ENCODE measurements at places on chromosomes 16 and 17. TPM values are rescaled to one million over a fixed set of nuclear protein-coding genes. Genes with fewer than 3 reads are reported as not detected.
A peak's percentile ranks its signal among the peaks of the same experiment; 100 is the strongest.

DNA sequence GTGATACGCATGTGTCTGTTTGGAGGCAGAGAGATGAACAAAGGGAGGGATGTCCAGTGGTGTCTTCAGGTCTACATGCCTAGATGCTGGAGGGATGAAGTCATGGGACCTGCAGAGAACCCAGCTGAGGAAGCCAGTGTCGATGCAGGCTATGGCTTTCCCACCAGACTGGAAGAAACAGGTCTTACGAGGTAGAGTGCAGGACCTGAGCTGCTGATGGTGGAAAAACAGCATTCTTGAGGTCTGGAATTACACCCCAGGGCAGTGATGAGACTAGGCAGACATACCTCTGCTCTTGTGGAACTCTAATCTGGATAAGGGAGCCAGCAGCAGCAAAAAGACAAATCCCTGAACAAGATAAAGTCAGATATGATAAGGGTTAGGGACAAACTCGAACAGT is 37.4 kb downstream of the ARSG start:
- no peak for DNase-seq

- no peak for DNase-seq
Observed at GRCh38 chr16:66895999-66896398, 15.7 kb downstream of the PDP2 start.

GRCh38 chr17:19016297-19016696 is 11.7 kb upstream of the FAM83G start:
- no peak for DNase-seq

CCL4L2 gene
- not detected for total RNA-seq

- DNase-seq = no peak
Observed at GRCh38 chr16:81715358-81716196, 63.5 kb upstream of the PLCG2 start.

NACA2 gene
- total RNA-seq = not detected

AOC2 gene
- 4.3 TPM for total RNA-seq

CD300C gene
- not detected for total RNA-seq

COL1A1 gene
- 26.7 TPM for total RNA-seq

EPOP gene
- total RNA-seq = 10.0 TPM

GRCh38 chr17:82349287-82349701 is 9.8 kb upstream of the TEX19 start:
- no peak for DNase-seq

GRCh38 chr17:56665864-56666263 is 72.4 kb downstream of the NOG start:
- no peak for DNase-seq

CYGB gene
- 1.0 TPM for total RNA-seq

- DNase-seq = no peak
Observed at GRCh38 chr16:80982646-80983045, 24.0 kb downstream of the CMC2 start.

DNA sequence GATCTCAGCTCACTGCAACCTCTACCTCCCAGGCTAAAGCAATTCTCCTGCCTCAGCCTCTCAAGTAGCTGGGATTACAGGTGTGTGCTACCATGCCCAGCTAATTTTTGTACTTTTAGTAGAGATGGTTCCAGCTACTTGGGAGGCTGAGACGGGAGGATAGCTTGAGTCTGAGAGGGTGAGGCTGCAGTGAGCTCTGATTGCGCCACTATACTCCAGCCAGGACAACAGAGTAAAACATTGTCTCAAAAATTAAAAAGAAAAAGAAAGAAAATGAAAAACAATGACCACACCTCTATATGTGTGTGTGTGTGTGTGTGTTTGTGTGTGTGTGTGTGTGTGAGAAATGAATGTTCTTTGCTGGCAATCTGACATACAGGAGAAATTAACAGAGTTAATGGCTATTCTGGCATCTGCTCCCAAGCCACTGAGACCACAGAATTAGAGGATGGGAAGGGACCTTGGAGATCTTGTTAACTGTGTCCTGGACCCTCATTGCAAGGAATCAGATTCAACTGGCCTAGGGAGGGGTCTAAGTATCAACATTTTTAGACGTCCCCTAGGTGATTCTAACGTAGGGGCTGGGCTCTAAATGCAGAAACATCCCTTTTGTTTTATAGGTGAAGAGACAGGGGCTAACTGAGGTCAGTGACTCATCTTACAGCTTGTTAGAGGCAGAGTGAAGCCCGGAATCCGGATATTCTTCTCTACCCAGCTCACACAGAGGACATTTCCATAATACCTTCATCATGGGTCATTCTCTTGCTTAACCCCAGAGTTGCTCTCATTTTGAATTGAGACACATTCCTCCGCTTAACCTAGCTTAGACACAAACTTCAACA is 16.4 kb upstream of the MARCHF10 start:
- DNase-seq = no peak

DNA sequence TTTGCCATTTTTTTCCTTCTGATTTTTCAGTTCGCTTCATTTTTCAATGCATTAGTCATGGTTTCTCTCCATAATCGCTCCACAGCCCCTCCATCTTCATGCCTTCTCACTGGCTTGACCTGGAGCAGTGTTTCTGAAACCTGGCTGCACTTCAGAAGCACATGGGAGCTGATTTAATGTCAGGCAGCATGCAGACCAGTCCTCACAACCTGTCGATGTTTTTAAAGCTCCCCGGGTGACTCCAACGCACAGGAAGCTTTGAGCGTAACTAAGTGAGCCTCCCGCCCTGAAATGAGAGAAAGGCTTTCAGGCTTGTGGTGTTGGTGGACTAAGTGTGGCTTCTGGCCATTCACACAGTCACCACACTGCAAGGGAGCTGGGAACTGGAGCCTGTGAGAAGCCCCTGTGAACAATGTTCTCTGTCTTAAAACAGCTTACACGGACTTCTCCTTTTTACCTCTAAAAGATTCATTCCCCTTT is 16.8 kb upstream of the DRG2 start:
- DNase-seq = no peak

SLC5A11 gene
- total RNA-seq = not detected

GRCh38 chr16:59046335-59046734 is 312.2 kb upstream of the GOT2 start:
- DNase-seq = no peak

- DNase-seq = peak; percentile 26
Observed at GRCh38 chr16:31202414-31203375, at the start of gene PYCARD. Gene PYCARD (minus strand): TSS chr16:31202760. CDS start chr16:31202690, 70 bp downstream.

DNA sequence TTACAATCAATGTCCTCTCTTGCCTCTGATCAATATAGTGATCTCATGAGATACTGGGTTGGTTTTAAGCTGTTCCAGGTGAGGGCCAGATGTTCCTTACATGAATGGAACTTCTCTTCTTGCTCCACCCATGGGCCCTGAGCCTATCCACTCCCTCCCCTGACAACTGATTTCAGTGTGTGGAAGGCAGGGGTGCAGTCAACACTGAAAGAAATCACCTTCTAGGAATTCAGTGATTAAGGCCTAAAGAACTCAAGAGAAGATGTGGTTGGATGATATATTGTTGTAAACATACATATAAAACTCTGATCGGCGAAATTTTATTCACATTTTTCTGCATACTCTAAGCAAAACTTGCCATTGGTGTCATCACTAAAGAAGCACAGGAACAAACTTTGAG is 6.7 kb upstream of the GOSR2 start:
- no peak for DNase-seq

SHISA9 gene
- total RNA-seq = 3.7 TPM

GRCh38 chr17:49013311-49014213 is 16.4 kb downstream of the IGF2BP1 start:
- peak; percentile 76 for DNase-seq

GRCh38 chr17:40061609-40062038 is 1.1 kb upstream of the THRA start:
- no peak for DNase-seq

DNA sequence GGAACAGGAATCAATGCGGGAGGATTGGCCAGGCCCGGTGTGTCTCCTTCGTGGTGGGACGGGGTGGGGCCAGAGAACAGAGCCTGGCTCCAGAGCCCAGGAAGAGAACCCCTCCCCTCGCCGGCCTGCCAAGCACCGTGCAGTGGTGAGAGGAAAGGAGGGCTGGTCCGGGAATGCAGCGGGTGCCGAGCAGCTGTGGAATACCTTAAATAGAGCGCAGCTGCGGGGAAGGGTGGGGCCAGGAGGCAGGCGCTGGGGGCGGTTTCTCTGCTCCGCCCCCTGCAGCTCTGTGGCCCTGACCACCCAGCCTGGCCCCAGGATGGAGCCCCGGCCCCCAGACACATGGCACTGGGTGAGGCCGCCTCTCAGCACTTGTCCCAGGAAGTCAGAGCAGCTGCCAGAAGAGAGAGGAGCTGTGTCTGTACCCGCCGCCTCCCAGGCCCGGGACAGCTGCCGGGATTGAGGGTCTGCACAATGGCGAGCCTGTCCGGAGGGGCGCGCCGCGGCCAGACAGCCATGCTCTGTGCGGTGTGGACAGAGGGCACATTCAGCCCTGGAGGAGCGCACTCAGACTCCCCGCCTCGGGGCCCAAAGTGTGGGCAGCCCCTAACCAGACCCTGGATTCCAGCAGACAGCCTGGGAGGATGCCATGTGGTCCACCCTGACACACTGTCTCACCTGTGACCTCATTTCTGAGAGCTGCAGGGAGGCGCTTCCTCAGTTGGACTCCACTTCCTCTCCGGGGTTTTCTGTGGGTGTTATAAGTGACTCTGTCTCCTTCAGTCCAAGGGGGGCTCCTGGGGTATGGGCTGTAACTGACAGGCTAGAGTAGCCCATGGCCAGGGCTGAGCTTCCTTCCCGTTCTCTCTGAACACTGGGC is 268.8 kb downstream of the SEC14L1 start:
- DNase-seq = no peak

DNA sequence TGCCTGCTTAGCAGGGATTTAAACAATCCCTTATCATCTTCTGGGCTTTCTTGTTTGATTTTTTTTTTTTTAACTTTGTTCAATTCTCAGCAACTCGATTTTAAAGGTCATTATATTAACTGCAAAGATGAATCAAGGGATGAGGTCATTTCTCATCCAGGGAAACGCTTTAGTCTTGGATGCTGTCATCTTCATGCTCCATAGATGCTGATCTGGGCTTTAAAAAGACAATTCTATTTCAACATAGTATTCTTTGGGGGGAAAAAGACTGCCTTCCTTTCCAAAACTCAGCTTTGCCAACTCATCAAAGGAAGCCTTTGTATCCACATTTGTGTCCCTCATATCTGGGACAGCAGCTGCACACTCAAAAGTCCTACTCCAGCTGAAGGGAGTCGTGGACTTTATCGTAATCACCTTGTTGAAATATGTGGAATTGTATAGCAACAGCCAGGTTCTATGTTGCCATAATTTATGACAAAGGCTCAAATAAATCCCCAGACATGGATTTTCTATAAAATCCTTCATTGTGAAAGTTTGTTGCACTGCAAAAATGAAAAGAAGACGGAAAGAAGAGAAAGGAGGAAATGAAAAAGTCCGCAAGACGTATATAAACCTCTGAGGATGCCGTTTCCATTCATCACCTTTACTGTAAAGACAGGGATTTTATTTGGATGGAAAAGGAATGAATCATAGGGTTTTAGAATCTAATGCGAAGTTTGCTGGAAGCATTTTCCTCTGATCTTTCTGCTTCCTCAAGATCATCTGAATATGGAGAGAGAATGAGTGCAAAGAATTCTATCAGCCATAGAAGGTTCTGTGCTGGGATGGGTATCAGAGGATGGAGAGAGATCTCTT is 48.6 kb upstream of the XYLT1 start:
- no peak for DNase-seq

DNA sequence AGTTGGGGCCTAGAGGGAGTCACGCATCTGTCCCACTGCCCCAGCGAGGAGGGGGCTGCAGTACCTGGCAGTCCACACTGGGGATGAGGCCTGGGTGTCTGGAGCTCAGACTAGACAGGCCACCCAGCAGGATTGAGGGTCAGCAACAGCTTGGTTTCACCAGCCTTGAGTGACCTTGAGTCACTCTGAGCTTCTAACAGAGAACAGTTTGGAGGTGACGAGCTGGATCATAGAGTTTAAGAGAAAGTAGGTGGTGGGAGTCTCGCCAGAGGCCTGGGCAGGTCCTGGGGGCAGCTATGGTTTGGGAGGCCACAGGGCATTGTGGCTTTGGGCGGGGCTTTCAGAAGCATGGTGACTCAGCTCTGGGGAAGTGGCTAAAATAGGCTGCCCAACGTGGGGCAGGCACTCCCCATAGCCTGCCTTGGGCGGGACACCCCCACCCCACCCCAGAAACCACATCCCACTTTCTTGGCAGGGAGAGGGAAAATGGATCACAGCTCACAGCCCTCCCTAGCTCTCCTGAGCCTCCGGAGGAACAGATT is 20.5 kb downstream of the CDC42EP4 start:
- no peak for DNase-seq

ADAM11 gene
- 1.4 TPM for total RNA-seq

GRB7 gene
- total RNA-seq = 28.8 TPM

GRCh38 chr16:78118469-78119025 is 19.1 kb downstream of the WWOX start:
- DNase-seq = no peak

- DNase-seq = peak; percentile 9
Observed at GRCh38 chr16:85428168-85428898, 184.8 kb upstream of the GSE1 start.

DNA sequence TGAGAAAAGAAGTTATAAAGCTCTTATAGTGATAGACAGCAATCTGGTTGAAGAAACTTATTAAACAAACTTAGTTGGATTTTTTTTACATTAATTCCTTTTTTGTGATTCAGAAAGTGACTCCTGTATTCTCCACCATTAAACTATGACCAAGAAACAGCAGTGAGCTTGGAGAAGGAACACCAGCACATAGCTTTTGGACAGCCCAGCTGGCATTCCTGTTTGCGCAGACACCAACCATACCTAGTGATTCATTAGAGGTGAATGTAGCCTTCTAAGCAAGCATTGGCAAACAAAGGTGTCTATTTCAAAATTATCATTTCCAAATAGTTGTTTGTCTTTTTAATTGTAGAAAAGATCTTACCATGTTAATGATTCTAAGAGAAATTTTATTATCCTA is 94.4 kb downstream of the STXBP4 start:
- DNase-seq = no peak

GRCh38 chr16:24906199-24906808 is 60.5 kb downstream of the SLC5A11 start:
- DNase-seq = no peak

CPNE2 gene
- 6.7 TPM for total RNA-seq

DNA sequence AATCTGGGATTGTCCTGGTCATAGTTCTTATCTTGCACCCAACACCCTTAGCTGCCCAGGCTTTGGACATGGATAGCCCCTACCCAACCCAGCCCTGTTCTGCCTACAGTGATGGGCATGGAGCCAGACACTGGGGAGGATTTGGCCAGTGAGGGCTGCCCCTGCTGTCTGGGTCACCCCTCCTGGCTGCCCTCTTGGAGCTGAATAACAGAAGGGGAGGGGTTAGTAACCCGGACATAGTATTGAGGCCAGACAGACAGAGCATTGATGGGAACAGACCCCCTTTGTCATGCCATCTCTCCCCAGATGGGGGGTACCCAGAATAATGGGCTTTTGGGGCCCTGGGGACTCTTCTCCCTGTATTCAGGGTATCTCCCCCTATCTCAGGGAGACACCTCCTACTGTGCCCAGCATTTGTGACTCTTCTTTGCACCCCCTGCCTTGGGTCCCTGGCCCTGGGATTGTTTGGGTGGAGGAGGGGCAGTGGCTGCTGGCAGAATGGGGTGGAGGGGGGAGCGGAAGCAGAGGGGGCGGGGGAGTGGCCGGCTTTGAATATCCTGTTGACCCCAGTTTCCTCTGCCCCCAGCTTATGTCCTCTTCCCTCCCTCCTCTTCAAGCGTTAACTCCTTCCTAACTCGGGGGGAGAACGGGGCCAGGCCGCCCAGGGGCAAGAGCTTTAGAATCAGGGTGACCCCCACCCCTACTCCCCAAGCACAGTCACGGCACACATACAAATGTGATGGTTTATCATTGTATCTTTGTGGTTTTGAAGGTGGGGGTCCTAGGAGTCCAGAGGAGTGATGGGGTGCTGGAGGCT is 17.0 kb downstream of the GJD3 start:
- DNase-seq = no peak

- no peak for DNase-seq
Observed at GRCh38 chr17:75087182-75087557, 584 bp upstream of the SLC16A5 start.

Measured in progenitor cell of endocrine pancreas (in vitro differentiated cells).